ENCODE measurements at places on chromosomes 5 and 9. TPM values are rescaled to one million over a fixed set of nuclear protein-coding genes. Genes with fewer than 3 reads are reported as not detected.

The PLAA gene
- 31.0 TPM for total RNA-seq

The TAF11L10 gene
- not detected for total RNA-seq

DNA sequence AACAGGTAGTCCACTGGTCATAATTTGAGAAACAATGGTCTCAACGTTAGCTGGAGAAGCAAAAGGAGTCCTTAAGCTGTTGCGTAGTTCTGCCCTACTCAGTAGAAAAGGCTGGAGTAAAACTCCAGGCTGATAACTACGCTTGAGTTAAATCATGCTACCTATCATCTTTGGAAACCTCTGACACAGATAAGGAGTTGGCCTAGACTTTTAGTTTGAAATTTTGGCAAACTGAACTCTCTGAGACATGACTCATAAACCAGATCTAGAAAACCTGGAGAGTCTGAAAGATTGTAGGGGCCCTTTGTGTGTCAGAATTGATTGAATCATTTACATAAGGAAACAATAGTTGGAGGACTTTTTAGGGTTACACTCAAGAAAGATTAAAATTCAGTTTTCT, 26.3 kb downstream of the NMUR2 start:
- DNase-seq, result no peak

GRCh38 chr5:83559118-83559785, 87.7 kb downstream of the VCAN start:
- DNase-seq, result no peak

DNA sequence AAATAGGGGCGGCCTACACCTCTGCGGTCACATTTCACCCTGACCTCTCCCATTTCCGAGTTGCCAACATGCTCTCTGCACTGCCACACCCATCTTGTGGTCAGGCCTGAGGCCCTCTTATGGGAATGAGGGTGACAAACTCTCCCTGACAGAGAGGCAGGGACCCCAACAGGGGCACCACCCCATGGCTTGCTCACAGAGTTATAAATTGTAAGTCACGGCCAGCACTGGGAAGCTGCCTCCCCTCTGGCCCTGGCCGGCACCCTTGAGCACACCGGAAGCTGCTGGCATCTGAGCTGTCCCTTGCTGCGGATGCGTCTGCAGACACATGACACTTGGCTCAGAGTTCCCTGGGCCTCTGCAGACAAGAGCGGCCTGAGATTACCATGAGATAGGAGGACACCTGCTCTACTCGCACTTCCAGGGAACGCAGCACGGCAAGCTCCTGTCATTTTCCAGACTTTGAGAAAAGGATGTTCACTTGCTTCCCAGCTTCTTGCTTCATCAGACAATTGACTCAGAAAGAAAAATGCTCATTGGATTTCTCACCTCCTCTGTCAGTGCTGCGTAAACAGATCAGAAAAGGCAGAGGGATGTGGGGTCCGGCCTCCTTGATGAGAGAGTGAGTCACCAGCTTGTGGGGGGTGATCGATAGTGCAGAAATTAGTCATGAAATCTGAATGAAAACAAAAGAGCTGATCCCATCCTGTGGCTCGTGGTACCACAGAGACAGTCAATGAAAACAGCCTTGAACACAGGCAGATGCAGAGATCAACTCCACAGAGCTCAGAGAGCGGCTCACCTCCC, 269.8 kb downstream of the SYK start:
- no peak for DNase-seq
